Right kidney (tissue), 9 donors: ENCODE measurements at places on chromosomes 13 and 19.
A peak's percentile ranks its signal among the peaks of the same experiment; 100 is the strongest.

GRCh38 chr19:5255602-5256231 is 84.9 kb downstream of the PTPRS start:
- no peak for DNase-seq

- no peak for DNase-seq
Observed at GRCh38 chr13:51341791-51342190, 2.3 kb downstream of the SERPINE3 start.

DNA sequence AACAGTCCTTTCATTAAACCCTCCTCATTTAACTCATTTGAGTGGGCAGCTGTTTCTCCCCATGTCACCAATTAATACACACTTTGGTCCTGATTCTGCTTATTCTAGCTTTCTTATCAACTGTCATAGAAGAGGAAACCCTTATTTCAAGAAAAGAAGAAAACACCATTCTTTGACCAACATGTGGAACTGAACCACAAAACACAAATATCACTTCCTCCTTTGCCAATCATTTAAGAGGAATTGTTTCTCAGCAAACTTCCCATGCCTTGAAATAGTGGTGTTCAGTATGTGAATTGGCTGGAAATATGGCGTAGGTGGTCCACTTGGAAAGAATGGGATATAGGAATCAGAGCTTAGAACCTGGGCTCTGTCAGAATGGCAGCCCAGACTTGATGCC is 20.4 kb downstream of the MBD3L2B start:
- no peak for DNase-seq

GRCh38 chr13:69545551-69545950 is 562.1 kb upstream of the ATXN8OS start:
- DNase-seq, result no peak

- no peak for DNase-seq
Observed at GRCh38 chr13:25177012-25177411, 4.9 kb upstream of the AMER2 start.

DNA sequence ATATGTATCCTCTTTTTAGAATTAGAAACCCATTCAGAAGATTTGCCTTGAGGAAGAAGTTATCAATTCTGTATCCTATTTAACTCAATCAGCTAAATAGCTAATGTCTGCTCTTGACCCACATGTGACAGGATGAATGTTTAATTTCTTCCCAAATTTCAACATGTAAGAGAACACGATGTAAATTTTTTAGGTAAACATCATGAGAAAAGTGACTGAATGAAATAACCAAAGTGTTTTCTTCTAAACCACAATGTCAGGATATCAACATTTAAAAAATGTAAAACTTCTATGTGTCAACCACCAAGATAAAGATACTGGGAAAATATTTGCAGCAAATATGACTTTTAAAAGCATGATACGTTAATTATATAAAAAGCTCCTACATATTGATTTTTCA is 302.4 kb downstream of the DCT start:
- DNase-seq, result no peak

- DNase-seq, result peak; percentile 75
Observed at GRCh38 chr19:15177269-15178116, 23.3 kb downstream of the NOTCH3 start.

- peak; percentile 86 for DNase-seq
Observed at GRCh38 chr19:13151605-13152355, 1.6 kb downstream of the IER2 start.
